ENCODE measurements at places on chromosomes 5 and 9. TPM values are rescaled to one million over a fixed set of nuclear protein-coding genes. Genes with fewer than 3 reads are reported as not detected.

The ANKRD31 gene
- 0.65 TPM for total RNA-seq

The CYLC2 gene
- not detected for total RNA-seq

The PTCD2 gene
- total RNA-seq = 13.8 TPM

The ROR2 gene
- not detected for total RNA-seq

The TMOD1 gene
- 1.2 TPM for total RNA-seq

The MYMK gene
- not detected for total RNA-seq

The CDC20B gene
- total RNA-seq = 0.08 TPM

The SCGB3A1 gene
- 0.38 TPM for total RNA-seq

The HSPB3 gene
- not detected for total RNA-seq

The SFXN1 gene
- total RNA-seq = 409 TPM

The GABRG2 gene
- total RNA-seq = not detected

The ATG12 gene
- 34.2 TPM for total RNA-seq

The TMC1 gene
- not detected for total RNA-seq

The FBP2 gene
- not detected for total RNA-seq

The ELOVL7 gene
- total RNA-seq = 0.06 TPM

Data from activated CD8-positive, alpha-beta memory T cell treated with anti-CD3 and anti-CD28 coated beads for 36 hours (primary cell).